Right renal cortex interstitium (tissue), 3 donors: ENCODE measurements at places on chromosomes 13 and 19.

DNA sequence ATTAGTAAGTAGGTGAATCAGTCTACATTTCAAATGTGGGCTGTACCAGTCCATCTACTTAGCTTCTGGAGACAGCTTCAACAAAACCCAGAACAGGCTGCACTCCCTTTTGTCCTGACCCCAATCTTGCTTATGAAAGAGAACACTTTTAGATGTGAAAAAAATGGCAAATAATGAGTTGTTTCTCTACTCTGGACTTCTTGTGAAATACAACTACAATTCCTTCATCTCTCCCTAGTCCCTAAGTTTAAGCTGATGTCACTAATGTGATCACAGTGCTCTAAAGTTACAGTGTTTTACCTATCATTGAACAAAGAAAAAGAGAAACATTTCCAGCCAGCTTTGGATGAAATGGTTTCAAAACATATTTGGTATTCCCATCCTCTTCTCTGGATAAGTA is 183.9 kb downstream of the LHFPL6 start:
- DNase-seq: no peak

- DNase-seq: no peak
Observed at GRCh38 chr19:4516199-4516938, 1.9 kb downstream of the PLIN4 start.

DNA sequence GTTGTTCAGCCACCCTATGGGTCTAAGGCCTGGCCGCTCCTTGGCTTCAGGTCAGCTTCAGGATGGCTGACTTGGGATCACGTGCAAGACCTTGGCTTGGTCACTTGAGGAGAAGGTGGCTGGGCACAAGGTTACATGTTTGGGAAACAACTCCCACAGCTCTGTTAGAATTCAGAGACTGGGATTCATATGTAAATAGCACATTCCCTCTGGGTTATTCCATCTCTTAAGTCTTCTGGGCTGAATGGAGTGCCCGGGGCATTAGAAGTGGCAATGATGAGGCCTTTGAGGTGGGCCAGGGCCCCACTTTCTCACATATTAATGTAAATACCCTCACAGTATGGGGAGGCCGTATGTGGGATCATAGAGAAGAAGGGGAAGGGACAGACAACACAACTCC is 150.9 kb downstream of the EFNB2 start:
- no peak for DNase-seq

DNA sequence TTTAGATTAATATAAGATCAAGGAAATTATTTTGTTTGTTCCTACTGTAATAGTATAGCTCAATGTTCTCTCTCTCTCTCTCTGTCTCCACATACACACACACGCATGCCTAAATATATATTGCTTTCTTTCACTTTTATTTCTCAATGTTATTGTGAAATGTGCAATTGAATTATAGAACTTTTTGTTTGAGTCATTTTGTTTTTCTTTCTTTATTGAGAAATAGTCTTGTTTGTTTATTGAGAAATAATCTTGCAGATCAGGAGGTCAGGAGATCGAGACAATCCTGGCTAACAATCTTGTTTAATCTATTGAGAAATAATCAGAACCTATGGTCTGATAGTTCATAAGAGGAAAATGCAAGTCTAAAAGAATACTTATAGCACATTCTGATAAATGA is 1581.3 kb downstream of the EFNB2 start:
- no peak for DNase-seq

- DNase-seq: no peak
Observed at GRCh38 chr13:93264876-93265275, 38.3 kb downstream of the GPC6 start.
